Forelimb muscle (tissue), 1 donor: ENCODE measurements at places on chromosomes 7 and 10.

- DNase-seq, result no peak
Measured at GRCh38 chr10:116850058-116850611, 836 bp downstream of the ENO4 start.

DNA sequence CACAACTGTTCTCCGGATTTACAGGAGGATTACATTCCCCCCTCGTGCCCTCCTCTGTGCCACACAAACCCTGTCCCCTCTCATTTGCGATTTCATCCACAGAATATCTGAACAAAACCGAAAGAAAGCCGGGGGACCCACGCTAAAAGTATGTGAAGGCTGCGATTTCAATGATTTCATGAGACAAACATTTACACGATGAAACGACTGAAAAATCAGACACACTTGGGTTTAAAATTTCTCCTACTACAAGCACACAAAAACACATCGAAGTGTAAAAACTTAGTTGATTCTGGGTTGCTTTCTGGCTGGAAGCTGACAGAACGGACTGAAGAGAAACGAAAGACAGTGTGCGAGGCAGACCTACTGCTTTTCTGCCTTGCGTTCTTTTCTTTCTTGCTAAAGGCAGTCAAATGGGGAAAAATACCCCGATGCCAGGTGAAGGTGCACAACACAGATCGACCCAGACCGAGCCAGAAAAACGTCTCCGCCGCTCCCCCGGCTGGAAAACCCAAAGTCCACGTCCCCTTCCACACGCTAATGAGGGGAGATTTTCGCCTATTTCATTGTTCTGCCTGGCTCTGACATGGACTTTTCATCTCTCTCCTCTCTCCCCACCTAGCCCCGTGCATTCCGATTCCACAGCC lies 1.2 kb downstream of the HIPK2 start:
- DNase-seq, result no peak

DNA sequence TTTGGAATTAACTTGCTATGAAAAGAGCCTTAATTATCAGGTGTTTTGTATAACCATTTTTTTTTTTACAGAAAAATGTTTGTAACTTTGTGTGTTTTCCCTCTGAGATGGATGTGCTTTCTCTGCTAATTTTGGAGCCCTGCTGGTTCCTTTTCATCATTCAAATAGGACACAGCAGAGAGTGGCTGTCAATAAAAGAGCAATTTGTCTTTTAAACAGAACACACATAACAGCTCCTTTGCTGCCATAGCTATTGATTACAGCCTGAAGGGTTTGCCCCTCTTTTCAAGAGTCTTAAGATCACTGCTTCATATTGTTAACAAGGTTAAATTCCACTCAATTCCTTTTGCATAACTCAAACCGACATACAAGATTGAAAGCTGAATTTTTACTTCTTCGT lies 187.2 kb upstream of the MBL2 start:
- no peak for DNase-seq

GRCh38 chr10:112565434-112566053 lies 118.5 kb downstream of the VTI1A start:
- peak; percentile 24 for DNase-seq

- no peak for DNase-seq
Measured at GRCh38 chr7:151274936-151275812, 26.7 kb upstream of the SMARCD3 start.
